Fibroblast of gingiva (primary cell): ENCODE measurements at places on chromosomes 2 and 18.

DNA sequence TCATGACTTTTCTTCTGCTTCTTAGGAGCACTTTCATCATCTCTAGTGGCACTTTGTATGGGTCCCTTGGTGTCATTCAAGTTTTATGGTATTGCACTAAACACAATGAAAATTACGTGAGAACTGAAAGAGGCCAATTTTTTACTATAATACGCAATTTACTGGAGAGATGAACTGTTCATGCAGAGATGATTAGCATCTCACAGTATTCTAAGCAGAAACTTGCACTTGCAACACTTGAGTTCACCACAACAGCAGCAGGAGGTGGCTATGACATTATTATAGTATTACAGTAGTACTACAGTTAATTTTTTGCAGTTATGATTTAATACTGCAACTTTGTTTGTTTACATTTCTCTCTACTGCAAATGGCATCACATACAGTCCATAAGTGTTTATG lies 793.1 kb upstream of the CRIM1 start:
- DNase-seq: no peak

- peak; percentile 79 for DNase-seq
These were observed 678.4 kb downstream of the IRS1 start for GRCh38 chr2:226121046-226121738.

GRCh38 chr2:8876628-8877027 lies 39.2 kb upstream of the KIDINS220 start:
- no peak for DNase-seq

DNA sequence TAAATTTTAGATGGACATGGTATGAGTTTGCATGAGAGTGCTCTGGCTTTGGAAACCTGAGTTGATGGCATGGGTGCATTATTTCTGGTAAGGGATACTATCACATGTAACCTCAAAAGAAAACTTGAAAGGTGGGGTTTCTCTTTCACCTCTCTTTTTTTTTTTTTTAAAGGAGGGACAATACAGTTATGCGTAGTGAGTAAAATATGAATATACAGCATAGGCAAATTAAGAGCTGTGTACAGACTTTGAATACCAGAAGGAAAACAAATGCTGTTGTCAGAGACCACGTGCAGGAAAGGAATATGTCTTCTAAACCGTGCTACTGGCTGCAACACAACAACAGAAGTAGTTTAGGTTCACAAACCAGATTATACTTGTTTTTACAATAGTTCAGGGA lies 82.1 kb downstream of the MAP4K4 start:
- no peak for DNase-seq

DNA sequence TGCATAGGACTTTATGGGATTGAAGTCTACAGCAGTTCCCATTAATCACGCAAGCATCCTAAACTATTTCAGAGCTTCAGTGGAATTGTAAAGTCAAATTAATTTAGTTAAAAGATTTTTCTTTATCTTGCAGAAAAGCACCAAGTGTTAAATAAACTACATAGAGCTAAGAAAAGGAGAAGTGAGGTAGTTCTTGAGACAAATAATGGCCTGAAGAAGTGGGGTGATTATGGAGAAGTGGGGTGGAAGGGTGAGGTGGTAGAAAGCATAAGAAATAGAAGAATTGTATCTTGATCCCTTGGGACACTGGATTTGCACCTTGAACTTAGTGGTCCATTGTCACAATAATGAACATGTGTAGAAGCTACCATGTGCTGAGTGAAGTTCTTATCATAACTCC lies 121.7 kb upstream of the LINC00305 start:
- no peak for DNase-seq

DNA sequence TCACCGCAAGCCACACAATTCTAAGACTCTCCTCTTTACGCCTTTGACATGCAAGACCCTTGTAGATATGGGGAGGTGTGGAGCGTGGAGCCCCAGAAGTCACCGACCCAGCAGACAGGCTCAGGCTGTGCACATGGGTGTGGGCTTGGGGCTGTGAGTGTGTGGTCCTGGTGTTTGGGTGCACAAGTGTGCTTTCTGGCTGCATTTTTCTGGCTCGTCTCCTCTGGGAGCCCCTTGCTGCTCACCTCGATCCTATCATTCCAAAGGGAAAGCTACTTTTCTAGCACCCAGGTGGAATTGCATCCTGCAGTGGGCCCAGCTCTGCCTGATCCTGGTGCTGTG lies 143.0 kb downstream of the ACOXL start:
- no peak for DNase-seq

GRCh38 chr2:26483957-26484565 lies 6.1 kb upstream of the OTOF start:
- DNase-seq: no peak

DNA sequence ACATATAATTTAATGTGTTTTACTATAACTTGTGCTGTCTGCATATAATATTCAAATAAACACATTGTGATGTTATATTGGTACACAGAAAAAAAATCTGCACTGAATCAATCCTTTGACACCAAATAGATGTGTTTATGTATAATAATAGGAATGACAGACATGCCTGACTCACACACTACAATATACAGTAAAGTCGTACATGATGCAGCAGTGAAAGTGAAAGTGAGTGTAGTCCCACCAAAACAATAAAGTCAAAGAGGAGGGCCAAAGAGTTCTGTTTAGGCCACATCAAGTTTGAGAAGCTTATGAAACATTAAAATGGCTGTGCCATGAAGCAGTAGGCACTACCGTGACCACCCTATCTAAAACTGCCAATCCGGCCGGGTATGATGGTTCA lies 8.2 kb upstream of the RBM44 start:
- DNase-seq: no peak

DNA sequence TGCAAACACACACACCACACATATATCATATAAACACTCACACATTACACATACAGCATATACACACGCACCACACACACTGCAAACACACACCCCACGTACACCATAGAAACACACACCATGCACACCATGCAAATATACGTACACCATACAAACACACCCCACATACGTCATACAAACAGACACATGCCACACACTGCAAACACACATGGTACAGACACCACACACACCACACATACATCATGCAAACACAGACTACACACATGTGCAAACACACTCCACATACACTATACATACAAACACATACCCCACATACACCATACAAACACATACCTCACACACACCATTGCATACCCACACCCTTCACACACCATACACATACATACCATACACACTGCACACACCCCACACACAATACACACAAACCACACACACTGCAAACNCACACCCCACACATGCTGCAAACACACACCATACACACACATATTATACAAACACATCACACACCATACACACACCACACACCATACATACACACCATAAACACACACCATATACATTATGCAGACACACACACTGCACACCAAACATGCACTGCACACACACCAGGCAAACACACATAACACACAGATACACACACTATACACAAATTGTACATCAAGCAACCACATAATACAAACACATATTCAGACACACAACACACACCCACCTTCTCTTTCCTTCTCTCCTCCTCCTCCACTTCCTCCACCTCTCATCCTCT lies 120.4 kb downstream of the SEPTIN10 start:
- no peak for DNase-seq

DNA sequence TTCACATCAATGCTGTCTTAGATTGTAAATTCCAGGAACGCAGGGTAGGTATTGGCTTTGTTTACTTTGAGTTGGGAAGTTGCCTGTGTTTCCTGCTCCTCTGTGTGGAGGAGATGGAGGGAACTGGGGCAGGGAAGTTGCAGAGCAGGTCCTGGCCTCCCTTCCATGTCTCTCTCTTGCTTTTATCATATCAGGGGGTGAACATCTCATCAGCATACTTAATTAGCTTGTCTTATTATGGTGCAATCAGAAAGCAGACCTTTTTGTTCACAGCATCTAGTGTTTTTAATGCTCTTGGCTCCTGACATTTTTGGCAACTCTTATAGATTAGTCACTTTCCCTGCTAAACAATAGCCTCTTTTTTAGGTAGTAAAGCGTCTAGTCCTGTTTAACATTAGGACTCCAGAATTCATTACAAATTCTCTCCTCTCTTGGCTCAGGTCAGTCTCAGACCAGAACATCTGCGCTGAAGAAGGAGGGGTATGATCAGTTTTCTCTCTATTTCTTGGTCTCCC lies 11.5 kb upstream of the DIPK1C start:
- DNase-seq: no peak

DNA sequence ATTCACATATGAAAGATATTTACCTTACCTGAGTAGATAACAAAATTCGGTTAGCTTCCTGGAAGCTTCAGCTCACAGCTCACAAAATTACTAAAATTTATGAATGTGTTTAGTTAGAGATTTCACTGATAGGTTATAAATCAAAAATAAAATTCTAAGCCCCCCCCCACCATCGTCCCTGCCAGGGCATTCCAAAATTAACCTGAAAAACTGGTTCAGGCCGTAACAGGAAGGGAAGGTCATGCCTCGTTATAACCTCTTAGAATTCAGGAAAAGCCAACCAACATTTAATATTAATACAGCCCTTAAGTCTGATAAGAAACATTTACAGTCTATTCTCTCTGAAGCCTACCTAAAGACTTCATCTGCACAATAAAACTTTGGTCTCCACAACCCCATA lies 48.9 kb downstream of the COX7A2L start:
- no peak for DNase-seq

DNA sequence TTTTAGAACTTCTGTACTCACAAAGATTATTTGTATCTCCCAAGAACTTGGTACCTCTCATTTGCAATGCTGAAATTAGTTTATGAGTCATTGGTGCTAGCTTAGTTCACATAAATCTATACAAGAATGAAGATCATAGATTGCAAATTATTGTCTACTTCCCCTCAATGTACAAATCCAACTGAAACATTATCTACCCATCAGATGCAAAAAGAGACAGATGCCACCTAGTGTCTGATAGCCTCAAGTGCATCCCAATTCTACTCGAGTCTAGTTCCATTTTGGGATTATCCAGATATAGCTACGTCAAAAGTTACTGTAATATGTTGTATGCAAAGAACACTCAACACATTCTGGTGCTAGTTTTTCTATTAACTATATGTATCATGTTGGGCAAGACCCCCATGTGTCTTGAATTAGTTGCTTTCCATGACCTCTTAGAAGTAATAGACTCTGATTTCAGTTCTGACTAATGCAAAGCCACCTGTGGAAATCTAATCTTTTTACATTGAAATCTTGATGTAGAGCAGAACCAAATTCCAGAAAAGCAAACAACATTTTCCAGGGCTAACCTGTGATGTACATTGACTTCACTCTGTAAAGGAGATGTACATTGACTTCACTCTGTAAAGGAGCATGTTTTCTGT lies 210.0 kb downstream of the RBM43 start:
- peak; percentile 50 for DNase-seq

DNA sequence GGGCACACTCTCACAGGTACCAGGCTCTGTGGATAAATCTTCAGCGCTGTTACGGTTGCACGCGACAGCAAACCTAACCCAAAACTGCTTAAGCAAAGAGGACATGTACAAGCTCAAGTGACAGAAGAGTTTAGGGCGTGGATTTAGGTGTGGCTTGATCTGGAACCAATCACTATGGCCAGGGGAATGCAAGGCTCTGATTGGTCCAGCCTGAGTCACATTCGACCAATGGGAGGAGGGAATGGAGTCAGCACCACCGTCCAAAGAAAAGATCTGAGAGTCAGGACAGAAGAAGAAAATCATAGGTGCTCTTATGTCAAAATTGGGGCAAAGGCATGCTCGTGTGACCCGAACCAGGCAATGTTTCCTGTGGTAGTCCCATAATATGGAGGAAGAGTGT lies 139.0 kb downstream of the TRIM43 start:
- DNase-seq: no peak
